ENCODE measurements at places on chromosomes 6 and 20. TPM values are rescaled to one million over a fixed set of nuclear protein-coding genes. Genes with fewer than 3 reads are reported as not detected.
A peak's percentile ranks its signal among the peaks of the same experiment; 100 is the strongest.

GRCh38 chr6:134090591-134090990 lies 38.2 kb upstream of the SLC2A12 start:
- no peak for DNase-seq

DNA sequence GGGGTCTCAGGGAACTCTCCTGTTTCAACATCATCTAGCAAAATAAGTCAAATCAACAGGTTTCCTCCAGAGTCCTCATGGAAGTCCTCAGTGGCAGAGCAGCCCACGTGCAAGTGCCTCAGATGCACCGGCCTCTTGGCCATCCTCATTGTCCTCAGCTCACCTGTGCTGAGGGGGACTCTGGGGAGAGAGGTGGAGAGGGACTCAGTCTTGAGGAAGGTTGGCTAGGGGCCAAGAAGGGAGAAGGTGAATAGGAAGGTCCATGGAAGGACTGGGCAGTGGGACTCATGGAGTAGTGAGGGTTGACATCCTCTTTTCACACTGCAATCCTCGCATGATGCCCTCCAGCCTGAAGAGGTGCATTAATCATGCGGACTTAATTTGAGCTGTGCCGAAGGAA lies 77.9 kb upstream of the DUSP22 start:
- no peak for DNase-seq

- peak; percentile 55 for DNase-seq
Observed at GRCh38 chr6:45421709-45422502, 44.2 kb upstream of the SUPT3H start.

The DEFB132 gene
- total RNA-seq = not detected

The TRIM31 gene
- total RNA-seq = not detected

The CDS2 gene
- 74.2 TPM for total RNA-seq

The RAB44 gene
- total RNA-seq = not detected

The CUTA gene
- 114 TPM for total RNA-seq
